Activated CD8-positive, alpha-beta memory T cell treated with anti-CD3 and anti-CD28 coated beads for 1 hour (primary cell): ENCODE measurements at places on chromosomes 2 and 18.

DNA sequence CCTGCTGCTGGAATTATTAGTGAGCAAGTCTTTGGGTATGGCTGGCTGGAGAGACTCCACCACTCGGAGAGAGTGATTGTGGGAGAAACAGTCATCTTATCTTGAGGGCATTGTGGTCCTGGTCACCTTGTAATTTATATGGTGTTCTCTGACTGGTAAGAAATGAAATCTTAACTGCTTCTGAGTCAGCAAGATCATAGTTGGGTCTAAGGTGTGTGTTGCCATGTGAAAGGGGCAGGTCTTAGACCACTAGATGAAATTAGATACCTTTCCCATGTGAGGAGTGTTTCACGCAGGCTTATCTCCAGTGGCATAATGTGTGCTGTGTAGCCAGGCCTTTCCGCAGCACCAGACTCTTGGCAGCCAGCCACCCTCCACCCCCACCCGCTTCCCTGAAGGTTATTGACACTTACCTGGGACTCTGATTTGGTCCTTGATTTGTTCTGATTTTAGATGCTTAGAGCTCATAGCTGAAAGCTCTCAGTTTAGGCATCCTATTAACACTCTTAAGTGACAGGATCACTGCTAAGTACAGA, 7.7 kb downstream of the MAPRE3 start:
- DNase-seq = no peak

DNA sequence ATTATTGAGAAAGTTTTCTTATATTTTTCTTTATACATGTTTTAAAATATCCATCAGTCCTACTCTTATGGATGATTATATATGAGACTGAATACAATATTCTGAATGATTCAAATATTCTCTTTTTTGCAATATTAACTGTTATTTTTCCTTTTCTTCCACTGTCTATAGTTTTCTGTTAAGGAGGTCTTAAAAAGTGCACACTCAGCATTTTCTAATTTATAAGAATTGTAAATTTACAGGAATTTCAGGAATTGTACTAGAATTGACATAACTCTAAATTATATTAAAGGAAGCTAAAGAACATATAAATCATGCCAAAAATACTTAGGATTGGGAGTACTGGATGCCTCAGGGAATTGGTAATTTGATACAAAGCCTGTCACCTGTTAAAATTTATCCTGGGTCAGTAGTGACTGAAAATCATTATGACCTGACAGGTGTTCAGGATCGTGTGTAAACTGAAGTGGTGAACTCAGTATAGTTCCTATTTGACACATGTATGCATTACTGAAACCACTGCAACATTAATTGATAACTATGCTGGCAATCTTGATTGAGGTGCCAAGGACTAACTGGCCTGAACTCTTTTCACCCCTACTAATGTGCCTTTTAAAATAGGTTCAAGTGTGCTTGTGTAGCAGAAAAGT, 30.4 kb downstream of the MSTN start:
- DNase-seq = no peak

GRCh38 chr2:232369126-232369951, 9.2 kb upstream of the ALPP start:
- DNase-seq = no peak

DNA sequence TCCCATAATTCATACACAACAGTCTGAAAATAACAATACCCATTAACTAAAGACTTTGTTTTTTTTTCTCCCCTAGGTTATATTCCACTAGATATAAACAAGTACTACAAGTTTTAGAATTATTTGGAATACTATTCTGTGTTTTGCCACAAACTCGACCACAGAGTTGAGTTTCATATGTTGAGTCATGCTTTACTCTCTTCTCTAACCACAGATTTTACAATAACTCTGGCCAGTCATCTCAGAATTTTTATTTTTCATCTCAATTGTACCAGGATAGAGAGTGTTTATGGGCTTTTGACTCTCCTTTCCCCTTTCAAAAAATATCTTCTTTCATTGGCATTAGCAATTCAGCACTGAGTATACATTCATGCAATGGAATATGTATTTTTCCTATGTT, 348.7 kb upstream of the GALNT5 start:
- DNase-seq = no peak

- DNase-seq = no peak
Measured at GRCh38 chr2:29223851-29224692, 108.9 kb downstream of the CLIP4 start.

- no peak for DNase-seq
Measured at GRCh38 chr2:34961822-34962221, 1362.7 kb upstream of the FAM98A start.

GRCh38 chr18:12946549-12947284, 1.1 kb upstream of the SEH1L start:
- DNase-seq = no peak

GRCh38 chr2:133192028-133192427, 376.2 kb downstream of the NCKAP5 start:
- no peak for DNase-seq

- no peak for DNase-seq
Measured at GRCh38 chr2:201109186-201109585, 6.8 kb upstream of the CFLAR start.

DNA sequence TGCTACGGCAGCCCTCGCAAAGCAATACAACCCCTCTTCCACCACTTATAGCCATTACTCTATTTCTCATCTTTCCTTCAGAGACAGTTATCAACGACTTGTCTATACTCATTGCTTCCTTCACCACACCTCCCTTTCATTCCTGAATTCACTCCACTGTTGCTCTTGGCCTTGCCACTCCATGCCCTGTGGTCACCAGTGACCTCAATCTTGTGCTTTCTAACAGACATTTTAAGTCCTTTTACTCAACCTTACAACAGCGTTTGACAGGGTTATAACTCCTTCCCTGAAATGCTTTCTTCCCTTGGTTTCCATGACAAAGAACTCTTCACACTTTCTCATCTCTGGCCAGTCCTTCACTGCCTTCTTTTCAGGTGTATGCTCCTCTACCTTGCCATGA, 90.6 kb upstream of the CCDC141 start:
- no peak for DNase-seq

GRCh38 chr2:127139766-127140165, 32.8 kb upstream of the BIN1 start:
- no peak for DNase-seq

DNA sequence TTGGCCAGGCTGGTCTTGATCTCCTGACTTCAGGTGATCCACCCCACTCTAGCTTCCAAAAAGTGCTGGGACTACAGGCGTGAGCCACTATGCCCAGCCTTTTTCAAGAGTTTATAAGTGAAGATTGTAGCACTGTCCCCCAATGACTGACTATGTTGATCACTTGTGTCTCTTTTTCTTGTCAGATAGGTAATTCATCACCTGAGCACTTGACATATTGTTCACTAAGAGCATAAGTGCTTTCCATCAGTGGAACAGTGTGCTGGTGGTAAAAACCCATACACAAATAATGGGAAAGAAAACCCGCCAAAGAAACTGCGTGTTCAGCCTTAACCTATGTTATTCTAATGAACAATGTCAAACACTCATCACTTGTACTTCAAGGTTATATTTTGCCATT, 414.4 kb upstream of the CDH7 start:
- DNase-seq = no peak
